ENCODE measurements at places on chromosomes 2 and 18.
A peak's percentile ranks its signal among the peaks of the same experiment; 100 is the strongest.

- ATAC-seq, result no peak
Measured at GRCh38 chr2:59322005-59322404, 1080.9 kb upstream of the FANCL start.

- no peak for ATAC-seq
Measured at GRCh38 chr2:85427300-85427835, 8.9 kb downstream of the SH2D6 start.

DNA sequence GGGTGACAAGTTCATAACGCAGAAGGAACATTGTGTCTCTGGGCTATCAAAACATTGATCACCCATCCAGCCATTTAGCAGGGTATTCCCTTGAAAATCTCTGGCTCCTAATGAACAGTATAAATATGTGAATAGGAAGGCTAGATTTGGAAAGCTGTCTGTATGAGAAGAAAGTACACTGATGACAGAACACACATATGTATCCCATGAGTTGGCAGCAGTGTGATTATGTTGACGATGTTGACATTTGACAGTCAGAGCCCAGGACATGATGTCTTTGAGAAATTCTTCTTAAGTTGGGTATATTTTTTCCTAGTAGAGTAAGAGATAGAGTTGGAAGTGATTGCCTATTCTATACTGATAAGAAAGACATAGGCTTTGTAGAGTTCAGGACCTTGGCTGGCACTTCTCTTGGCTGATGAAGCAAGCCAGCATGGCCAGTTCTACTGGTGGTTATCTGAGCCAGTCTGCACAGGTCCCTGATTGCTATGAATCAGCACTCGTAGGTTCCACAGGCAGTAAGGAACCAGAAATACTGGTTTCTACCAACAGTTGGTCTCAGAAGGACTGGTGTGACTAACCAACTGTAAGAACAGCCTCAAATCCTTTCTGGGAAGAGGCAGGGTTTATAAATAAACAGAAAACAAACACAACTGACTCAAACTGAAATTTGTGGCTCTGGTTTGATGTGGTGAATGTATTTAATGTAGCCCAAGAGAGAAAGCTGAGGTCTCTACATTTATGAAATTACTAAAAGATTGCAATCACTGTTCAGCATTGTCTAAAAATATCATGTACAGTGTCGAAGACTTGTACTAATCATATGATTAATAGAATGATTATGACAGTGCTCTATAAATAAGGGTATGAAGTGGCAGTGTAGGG lies 43.9 kb upstream of the RAPH1 start:
- ATAC-seq, result peak; percentile 78

GRCh38 chr2:22801071-22801470 lies 583.9 kb upstream of the KLHL29 start:
- no peak for ATAC-seq

GRCh38 chr2:24924732-24925131 lies 4.7 kb upstream of the ADCY3 start:
- ATAC-seq, result no peak
